Stimulated activated CD4-positive, alpha-beta T cell treated with anti-CD3 and anti-CD28 coated beads, TNF-alpha, amount 100 ng/mL, for 1 hour (primary cell): ENCODE measurements at places on chromosomes 5 and 9.

GRCh38 chr5:956941-957747, 51.5 kb upstream of the NKD2 start:
- no peak for DNase-seq

DNA sequence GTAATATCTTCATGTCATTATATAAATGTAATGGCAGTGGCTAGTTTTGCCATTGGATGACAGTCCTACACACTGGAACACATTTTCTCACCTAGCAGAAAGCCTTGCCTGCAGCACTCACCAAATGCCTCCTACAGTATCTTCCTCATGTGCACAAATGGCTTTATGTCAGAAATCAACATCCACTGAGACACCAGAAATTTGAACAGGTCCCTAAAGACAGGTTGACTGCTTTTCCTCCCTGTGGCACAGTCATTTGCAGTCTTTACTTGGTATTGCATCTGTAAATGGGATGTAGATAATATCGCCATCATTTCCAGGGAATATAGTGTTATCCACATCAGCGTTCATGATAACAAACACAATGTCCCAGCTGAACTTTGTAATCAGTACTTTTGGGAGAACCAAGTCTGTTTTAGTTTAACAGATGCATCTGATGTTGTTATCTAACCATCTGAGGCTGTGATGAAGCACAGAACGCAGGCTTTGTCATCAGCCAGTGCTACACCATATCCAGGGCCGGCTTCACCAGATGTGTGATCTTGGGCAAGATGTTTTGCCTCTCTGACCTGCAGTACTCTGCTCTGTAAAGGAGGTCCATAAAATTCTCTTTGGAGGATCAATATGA, 83.9 kb upstream of the TAS2R1 start:
- DNase-seq: no peak

DNA sequence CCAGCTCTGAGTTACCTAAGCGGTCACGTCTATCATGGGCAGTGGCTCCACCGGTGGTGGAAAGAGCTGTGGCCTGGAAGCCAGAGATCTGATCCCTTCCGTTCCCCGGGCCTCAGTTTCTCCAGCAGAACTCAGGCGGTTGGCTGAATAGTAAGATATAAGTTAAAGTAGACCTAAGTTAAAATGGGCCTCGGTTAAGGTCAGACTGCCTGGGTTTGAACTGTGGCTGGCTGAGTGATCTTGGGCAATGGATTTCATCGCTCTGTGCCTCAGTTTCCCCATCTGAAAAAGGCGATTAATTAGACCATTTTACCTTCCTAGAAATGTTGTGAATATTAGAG, 997 bp downstream of the COL15A1 start:
- DNase-seq: no peak

DNA sequence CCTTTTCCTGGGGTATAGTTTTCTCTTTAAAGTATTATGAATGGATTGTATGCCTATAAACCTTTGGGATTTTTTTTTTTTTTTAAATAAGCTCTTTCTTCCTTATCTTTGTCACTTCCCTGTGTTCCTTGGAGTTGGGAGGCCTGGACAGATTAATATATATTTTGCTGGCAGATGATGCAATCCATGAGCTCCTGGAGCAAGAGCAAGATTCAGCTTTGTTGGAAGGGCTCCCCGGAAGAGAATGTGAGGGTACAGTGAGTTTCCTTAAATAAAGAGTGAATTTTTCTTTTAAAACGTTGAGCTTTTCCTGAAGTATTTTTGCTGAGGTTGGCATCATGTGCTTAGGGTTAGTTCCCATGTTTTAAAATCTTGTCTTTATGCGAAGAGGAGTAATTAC, 98.7 kb upstream of the SLC28A3 start:
- DNase-seq: no peak

- no peak for DNase-seq
Measured at GRCh38 chr5:181204113-181204825, 727 bp downstream of the TRIM7 start.

DNA sequence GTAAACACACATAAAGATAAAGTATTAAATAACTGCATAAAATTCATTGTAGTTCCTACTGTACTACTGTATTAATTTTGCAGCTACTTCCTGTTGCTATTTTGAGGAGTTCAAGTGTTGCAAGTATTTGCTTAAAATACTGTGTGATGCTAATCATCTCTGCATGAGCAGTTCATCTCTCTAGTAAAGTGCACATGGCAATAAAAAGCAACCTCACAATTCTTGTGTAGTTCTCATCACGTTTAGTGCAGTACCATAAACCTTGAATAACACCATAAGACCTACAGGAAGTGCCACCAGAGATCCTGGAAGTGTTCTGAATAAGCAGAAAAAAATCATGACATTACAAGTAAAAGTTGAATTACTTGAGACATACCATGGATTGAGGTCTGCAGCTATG, 34.6 kb downstream of the CPLANE1 start:
- DNase-seq: no peak

DNA sequence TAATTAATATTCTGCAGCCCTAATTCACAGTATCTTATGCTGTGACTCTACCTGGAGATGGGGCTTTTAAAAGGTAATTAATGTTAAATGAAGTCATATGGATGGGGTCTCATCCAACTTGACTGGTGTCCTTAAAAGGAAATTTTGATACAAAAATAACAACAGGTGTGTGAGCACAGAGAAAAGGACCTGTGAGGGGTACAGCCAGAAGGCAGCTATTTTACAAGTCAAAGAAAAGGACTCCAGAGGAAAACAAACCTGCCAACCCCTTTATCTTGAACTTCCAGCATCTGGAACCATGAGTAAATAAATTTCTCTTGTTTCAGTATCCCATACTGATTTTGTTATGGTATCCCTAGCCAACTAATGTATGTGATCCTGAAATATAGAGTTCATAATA, 250.3 kb downstream of the TMEM232 start:
- DNase-seq: no peak

- DNase-seq: no peak
Measured at GRCh38 chr5:168085261-168086031, 206.0 kb upstream of the WWC1 start.

- DNase-seq: no peak
Measured at GRCh38 chr5:159212657-159213462, 3.5 kb upstream of the RNF145 start.

DNA sequence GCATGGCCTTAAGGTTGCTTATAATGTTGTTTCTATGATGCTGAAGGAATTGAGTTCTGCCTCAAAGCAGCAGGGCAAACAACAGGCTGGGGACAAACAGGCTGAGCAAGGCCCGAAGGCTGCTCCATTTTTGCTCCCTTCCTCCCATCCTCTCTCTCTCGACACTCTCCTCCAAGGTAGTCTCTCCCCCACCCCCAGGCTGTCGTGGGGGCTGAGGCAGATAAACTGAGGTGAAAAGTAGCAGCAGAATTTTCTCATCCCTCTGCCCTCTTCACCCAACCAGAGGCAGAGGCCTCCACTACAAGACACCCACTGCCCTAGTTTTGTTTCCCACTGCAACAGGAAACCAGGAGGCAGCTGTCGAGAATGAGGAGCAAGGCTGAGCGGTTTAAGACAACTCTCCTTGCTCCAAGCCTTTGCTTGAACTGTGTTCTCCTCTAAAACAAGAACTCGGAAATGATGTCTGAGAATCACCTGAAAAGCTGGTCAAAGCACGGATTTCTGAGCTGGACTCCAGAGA, 13.5 kb upstream of the GNA14 start:
- DNase-seq: no peak
